ENCODE measurements at places on chromosomes 16 and 17.

DNA sequence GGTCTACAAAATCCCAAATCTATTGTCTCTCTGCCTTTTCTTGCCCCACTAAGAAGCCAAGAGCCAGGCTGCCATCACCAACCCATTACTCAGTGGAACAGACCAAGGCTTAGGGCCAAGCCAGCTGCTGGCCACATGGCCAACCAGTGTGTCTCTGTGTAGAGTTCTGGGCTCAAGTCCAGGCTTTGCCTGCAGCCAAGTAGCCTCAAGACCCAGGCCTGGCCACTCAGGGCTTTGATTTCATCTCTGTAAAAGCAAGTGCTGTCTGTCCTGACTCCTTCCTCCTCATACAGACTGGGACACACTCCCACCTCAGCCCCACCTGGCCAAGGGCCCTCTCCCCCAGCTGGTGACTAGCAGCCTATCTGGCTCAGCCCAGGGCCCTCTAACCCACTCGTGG is 14.6 kb downstream of the SREBF1 start:
- peak; percentile 56 for DNase-seq

GRCh38 chr17:246851-247421 is 65.5 kb upstream of the DOC2B start:
- DNase-seq, result no peak

- no peak for DNase-seq
These were observed 789.9 kb upstream of the KIF2B start for GRCh38 chr17:53032861-53033271.

DNA sequence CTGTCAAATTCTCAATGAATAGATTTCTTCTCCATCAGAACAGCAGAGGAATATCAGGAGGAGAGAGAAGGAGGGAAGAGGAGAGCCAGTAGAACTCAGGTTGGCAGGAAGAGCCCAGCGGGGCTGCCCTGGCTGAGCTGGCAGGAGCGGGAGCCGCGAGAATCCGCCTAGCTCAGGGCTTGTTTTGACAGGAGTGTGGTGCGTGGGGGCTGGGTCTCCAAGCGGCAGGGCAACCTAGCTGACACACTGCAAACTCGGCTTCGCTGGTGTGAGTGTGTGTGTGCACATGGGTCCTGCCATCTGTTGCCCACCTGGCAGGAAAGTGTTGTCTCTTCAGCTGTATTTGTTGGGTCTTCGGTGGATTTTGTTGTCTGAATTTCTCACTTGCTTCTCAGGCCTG is 27.9 kb upstream of the BCAR1 start:
- no peak for DNase-seq

- no peak for DNase-seq
These were observed 49.7 kb downstream of the ARHGAP27 start for GRCh38 chr17:45383003-45383402.

GRCh38 chr17:52147872-52148271 is 10.6 kb downstream of the CA10 start:
- DNase-seq, result no peak

DNA sequence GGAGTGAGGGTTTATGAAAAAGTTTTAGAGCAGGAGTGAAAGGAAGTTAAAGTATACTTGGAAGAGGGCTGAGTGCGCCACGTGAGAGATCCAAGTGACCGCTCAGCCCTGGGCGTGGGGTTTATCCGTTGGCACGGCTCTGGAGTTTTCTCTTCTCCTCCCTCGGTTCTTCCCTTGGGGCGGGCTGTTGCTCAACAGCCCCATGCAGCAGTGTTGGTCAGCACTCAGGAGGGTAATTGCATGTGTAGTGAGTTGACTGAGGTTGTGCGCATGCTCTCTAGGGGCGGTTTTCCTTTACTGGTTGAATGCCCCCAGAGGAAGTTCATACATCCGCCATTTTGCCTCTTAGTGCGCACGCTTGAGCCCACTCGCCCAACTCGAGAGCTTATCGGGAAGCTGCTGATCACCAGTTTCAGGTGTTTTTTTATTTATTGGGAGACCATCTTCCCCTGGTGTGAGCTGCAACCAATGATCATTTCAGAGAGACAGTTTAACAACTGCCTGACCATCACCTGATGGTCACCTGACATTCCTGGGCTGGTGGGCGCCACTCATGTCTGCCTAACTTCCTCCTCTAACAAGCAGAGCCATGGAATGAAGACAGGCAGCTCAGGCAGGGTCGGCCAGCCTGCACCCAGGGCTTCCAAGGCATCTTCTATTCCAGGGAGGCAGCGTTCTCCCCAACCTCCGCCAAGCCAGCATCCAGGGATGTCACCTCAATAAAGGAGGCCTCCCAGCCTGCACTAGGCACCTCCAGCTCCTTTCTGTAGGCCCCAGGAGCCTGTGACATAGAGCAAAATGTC is 41.3 kb upstream of the DNAH17 start:
- DNase-seq, result no peak

GRCh38 chr16:56300891-56301850 is 109.9 kb downstream of the GNAO1 start:
- peak; percentile 64 for DNase-seq

- no peak for DNase-seq
These were observed 57.0 kb downstream of the GRB2 start for GRCh38 chr17:75348386-75349012.

DNA sequence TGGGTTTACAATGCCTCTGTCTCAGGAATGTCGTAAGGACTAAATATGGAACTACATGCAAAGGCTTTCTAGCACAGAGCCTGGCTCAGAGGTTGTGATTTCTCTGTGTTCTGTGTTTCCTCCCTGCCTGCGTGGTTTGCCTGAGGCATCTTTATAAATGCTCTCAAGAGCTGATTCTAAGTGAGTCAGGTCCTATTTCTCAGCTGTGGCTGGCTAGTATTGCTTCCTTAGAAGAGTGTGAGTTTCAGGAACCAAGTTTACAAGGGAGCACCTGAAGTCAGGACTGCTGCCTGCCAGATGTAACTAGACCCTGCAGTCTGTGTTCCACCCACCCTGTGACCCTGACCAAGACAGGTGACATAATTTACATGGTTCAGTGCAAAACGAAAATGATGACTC is 8.0 kb upstream of the CCL1 start:
- no peak for DNase-seq

GRCh38 chr17:77423589-77424451 is 283.1 kb downstream of the SEC14L1 start:
- DNase-seq, result peak; percentile 65

DNA sequence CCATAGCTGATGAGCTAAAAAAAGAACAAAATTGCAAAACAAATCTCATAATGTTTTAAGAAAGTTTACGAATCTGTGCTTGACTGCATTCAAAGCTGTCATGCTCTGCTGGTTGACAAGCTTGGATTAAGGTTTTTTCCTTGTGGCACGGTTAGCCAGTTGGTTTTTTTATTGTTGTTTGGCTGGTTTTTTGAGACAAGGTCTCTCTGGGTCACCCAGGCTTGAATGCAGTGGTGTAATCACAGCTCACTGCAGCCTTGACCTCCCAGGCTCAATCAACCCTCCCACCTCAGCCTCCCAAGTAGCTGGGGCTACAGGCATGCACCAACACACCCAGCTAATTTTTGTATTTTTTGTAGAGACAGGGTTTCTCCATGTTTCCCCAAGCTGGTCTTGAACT is 45.7 kb downstream of the PHKB start:
- DNase-seq, result no peak

- DNase-seq, result no peak
These were observed 52.1 kb upstream of the DOC2B start for GRCh38 chr17:233473-233941.

DNA sequence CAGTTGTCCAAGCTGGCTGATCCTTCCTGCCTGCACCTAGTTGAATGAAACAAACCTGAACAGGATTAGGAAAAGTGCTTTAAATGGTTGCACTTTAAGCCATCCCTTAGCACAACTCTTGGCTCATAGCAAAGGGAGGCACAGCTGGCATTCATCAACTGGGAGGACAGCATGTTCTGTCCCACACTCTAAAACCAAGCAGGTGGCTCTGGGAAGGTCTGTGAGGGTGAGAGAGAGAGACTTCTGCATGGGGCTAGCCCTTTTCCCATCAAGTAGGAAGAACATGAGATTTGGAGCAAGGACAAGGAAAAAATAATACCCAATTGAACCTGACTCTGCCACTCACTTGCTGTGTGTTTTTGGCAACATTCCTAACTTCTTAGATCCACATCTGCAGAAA is 140.9 kb upstream of the CCL2 start:
- DNase-seq, result no peak

GRCh38 chr17:54530398-54530797 is 370.3 kb upstream of the TOM1L1 start:
- no peak for DNase-seq

GRCh38 chr17:79761894-79762589 is 15.9 kb upstream of the CBX2 start:
- DNase-seq, result no peak

DNA sequence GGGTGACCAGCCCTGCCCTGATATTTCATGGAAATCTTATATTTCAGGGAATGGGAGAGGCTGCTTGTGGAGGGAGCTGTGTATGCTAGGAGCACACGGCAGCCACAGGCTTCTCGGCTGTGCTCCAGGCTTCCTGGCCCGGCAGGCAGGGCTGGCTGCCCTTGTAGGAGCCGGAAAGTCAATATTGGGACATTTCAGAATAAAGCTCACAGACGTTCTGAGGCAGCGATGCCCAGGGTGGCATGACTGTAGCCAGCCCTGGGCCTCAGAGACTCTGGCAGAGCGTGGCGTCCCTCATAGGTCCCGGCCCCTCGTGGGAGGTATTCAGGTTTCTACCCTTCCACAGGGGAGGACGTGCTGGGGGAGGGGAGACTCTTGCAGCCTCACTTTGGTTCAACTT is 65.7 kb downstream of the BANP start:
- DNase-seq, result no peak

- no peak for DNase-seq
These were observed 41.0 kb downstream of the TADA2A start for GRCh38 chr17:37447641-37448040.

DNA sequence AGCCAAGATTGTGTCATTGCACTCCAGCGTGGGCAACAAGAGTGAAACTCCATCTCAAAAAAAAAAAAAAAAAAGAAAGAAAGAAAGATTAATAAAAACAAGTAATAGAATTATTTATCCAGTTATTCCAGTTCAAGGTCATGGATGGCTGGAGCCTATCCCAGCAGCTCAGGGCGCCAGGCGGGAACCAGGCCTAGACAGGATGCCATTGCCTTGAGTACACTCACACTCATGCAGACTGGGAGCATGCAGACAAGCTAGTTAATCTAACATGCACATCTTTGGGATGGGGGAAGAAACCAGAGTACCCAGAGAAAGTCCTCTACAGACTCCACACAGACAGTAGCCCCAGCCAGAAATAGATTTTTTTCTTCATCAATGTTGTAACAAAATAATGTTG is 17.9 kb downstream of the PDP2 start:
- DNase-seq, result no peak

GRCh38 chr17:43701318-43701743 is 39.6 kb upstream of the MEOX1 start:
- no peak for DNase-seq

DNA sequence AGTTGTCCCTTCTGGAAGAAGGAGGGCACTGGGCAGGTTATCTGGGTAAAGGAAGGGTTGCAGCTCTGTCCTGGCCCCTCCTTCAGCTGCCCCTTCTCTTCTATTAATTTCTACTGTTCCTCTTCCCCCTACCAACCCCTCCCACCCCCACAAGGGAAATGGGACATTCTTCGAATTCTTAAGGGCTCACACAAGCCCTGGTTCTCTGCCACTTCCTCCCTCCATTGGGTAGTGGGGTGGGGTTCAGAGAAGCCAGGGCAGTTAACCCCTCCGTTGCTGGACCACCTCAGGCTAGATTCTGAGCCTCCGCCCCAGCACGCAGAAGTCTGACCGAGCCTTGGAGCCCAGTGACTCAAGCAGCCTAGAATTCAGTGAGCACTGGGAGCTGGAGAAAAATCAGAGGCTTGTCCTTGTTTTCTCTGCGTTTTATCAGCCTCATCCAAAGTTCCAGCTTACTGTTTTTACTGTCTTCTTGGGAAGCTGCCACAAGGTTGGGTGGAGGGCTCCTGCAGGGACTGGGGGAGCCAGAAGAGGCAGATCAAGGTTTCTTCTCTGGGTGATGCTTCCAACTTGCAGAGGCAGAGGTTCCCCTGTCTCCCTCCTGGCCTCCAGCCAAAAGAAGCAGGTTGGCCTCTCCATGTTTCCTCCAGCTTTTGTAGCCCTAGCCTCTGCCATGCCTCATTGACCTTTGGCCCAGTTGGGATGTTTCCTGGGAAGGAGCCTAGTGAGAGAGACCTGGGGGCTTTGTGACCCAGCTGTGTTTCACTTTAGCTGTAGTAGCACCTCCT is 10.2 kb downstream of the LASP1 start:
- DNase-seq, result no peak

DNA sequence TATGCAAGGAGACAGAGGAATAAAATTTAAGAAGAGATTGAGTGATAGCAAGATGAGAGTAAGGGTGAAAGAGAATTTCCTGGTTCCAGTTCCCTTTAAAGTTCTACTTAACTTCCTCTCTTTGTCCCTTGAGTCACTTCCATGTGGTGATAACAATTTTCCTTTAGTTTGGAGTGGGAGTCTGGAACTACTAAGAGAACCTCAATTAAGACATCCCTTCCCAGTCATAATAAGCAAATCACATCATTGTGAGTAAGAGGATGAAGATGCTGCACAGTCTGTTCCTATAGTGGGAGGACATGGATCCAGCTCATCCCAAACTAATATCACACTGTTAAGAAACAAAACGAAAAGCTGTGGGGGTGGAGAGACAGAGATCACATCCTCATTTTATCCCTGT is 24.4 kb downstream of the TBX21 start:
- no peak for DNase-seq

GRCh38 chr16:53421248-53421647 is 13.0 kb upstream of the RBL2 start:
- DNase-seq, result no peak

GRCh38 chr17:40490289-40490853 is 11.1 kb downstream of the TNS4 start:
- peak; percentile 12 for DNase-seq

- no peak for DNase-seq
These were observed 90.1 kb downstream of the TMEM132E start for GRCh38 chr17:34669511-34669910.

DNA sequence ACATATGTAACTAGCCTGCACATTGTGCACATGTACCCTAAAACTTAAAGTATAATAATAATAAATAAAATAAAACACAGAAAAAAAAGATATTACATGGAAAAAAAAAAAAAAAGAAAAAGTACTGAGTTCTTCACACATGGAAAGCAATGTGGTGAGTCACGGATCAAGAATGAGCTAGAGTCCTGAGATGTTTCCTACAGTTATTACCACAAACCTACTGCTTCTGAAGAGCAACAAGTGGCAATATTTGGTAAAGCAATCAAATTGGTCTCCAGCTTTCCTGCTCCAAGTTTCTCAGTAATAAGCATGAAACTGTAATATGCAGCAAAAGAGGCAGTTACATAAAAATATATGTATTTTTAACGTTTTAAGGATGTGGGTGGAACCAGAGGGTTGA is 223.3 kb upstream of the SALL1 start:
- no peak for DNase-seq
